ENCODE measurements at places on chromosomes 12 and 14.
A peak's percentile ranks its signal among the peaks of the same experiment; 100 is the strongest.

GRCh38 chr12:104533134-104533533, 76.4 kb downstream of the CHST11 start:
- no peak for DNase-seq

DNA sequence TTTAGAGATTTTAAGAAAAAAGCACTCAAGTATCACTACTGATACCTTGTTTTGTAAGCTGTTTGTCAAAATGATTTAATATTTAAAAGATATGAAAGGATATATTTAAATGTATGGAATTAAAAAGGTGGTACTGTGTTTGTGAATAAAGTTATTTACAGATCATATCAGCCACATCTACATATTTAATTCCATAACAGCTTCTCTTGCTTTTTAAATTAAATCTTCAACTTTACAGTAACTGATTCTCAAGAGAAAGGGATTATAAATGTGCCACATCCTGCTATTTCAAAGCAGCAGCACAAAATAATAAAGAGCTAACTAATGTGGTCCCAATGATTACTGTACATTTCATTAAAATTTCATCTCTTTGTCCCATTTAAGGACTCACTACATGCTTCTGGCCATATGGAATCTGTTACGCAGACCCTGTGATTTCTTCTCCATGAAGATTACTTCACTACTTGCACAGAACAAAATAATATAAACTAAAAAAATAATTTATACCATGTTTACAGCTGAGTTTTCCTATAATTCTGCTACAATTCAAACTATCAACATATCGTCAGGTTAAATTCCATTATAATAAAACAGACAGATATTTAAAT, 117.8 kb downstream of the MED13L start:
- DNase-seq, result no peak

GRCh38 chr14:59585891-59586554, 9.4 kb upstream of the CCDC175 start:
- no peak for DNase-seq

GRCh38 chr14:90487031-90487430, 90.2 kb downstream of the CALM1 start:
- no peak for DNase-seq

- DNase-seq, result no peak
Observed at GRCh38 chr12:106711316-106711715, 63.2 kb upstream of the RIC8B start.

DNA sequence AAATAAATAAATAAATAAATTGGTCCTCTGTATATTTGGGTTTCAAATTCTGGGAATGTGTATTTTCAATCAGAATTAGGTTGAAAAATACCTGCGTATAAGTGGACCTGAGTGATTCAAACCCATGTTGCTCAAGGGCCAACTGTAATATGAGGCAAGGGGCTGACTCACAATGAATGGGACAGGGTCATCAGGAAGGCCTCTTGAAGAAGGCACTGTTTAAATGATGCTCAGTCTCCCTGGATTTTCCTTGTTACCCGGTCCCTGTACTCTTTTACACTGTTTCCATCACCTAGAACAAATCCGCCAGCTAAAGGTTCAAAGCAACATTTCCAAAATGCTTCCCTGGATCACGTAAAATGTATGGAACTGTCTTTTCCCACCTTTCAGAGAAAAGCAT, 3.8 kb downstream of the PSMB5 start:
- no peak for DNase-seq

- DNase-seq, result no peak
Observed at GRCh38 chr12:107788281-107788680, 13.8 kb downstream of the ASCL4 start.

DNA sequence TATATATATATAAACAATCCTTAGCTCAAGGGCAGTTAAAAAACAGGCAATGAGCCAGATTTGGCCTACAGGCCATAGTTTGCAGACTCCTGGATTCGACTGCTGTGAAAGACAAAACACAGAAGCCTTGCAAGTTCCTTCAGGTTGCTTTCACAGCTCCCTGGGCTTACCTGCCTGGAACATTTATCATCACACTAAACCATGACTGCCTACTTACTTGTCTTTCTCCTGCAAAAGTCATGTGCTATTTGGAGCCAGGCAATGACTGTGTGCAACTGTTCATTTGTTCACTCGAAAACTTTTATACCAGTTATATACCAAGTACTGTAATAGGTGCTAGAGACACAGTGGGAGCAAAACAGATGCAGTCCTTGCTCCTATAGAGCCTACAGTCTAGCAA, 2.2 kb upstream of the RPS6KA5 start:
- DNase-seq, result peak; percentile 6

DNA sequence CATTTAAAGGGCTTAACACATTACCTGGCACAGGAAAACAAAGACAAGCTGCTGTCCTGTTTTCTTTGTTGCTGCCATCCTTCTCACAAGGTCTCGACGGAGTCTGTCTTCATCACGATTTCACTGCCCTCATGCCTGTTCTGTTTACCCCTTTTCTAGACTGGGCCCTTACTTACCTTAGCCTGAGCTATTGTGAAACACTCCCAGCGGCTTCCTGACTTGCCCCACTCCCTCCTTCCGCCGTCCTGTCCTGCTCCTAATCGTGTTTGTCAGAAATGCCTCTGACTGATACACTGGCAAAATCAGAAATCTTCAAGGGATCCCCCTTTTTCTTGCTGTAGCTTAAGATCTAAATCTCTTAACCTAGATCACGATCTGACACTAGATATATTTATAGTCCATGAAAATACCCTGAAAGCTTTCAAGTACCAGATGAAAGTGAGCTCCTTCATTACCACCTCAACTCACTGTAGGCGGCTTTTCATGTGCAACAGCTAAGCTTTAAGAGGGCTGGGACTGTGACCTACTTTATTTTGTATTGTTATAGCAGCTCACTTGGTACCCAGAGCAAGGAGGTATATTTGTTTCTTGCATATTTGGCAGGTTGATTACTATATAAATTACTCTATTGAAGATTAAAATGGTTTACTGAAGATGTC, 32.1 kb downstream of the TECPR2 start:
- DNase-seq, result no peak

DNA sequence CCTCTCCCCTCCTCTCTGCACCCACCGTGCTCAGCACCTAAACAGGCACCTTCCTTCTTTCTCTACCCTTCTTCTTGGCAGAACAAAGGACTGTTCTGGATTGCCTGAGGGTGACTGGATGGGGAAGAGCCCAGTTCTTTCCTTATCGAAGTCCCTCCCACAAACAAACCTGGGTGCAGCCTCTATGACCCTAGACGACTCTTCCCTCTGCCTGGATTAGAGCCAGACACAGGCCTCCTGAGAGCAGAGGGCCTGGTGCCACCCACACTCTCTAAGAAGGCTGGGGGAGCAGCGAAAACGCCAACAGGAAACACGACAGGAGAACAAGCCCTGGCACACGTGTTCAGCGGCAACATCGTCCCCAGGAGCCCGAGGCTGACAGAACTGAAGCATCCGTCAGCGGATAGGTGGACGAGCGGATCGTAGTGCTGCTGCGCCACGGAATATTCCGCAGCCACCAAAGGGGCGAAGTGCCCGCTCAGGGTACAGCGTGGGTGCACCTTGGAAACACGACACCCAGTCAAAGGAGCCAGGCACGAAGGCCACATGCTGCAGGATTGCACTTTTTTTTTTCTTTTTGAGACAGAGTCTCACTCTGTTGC, 38.0 kb downstream of the RIMBP2 start:
- DNase-seq, result no peak

- peak; percentile 30 for DNase-seq
Observed at GRCh38 chr14:63852271-63852816, 460 bp upstream of the SYNE2 start.

- no peak for DNase-seq
Observed at GRCh38 chr14:36818794-36819384, 157.2 kb downstream of the PAX9 start.

DNA sequence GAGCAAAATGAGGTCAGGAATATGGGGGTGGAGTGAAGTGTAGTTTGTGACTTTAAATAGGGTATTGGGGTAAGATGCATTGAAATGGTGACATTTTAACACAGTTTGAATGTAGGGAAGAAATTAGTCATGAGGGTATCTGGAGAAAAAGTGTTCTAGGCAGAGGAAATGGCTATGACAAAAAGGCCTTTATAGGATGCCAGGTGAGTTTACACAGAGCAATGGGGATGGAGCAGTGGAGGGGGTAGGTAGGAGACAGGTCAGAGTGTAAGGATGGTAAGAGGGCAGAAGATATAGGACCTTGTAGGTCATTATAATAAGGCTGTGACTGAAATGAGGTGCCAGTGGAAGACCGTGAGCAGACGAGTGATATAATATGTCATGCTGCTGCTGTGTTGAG, 30.4 kb downstream of the HEATR5A start:
- no peak for DNase-seq

- no peak for DNase-seq
Observed at GRCh38 chr12:52806821-52807543, 6.9 kb downstream of the KRT4 start.

DNA sequence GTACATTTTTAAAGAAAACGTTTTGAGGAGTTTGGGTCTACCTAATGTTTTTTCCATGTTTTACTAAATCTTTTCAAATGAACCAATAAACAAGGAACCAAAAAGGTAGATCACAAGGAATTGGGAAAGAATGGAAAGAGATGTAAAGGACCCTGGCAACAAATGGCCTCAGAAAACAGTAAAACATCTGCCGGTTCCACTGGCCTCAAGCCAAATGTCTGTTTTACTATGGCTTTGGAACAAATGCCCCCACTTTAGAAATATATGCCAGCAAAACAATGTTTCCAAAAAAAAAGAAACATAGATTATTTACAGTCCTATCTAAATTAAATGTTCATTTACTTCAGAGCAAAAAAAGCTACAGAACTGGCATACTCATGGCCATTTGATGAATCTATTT, 3.0 kb downstream of the TRMT5 start:
- no peak for DNase-seq

DNA sequence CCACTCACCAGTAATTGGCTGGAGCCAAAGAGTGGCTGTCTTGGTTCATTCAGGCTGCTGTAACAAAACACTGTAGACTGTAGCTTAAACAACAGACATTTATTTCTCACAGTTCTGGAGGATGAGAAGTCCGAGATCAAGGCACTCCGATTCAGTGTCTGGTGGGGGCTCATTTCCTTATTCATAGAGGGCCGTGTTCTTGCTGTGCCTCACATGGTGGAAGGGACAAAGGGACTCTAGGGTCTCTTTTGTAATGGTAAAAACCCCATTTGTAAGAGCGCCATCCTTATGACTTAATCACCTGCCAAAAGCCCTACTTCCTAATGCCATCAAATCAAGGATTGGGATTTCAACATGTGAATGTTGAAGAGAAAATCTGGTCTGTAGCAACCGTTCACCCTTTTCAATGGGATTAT, 34.7 kb upstream of the CDKN3 start:
- no peak for DNase-seq

GRCh38 chr12:49917788-49918173, 14.1 kb upstream of the FAIM2 start:
- no peak for DNase-seq

DNA sequence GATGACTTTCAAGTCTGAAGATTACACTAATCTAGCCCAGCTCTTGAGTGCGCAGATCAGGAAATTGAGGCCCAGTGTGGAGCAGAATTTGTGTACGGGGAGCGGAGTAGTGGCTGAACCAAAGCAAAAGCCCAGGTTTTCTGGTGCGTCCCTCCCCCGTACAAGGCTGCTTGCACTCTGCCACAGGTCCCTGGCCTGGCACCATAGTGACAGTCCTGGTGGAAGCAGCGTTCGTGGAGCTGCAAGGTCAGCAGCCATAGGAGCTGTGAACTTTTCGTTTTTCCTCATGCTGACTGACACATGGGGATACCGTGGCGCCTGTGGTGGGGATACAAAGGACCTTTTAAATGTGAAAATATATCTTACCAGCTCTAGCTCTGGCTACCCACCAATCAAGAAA, 1.7 kb downstream of the EVL start:
- DNase-seq, result peak; percentile 56

- DNase-seq, result no peak
Observed at GRCh38 chr12:51547606-51548005, 43.4 kb upstream of the SCN8A start.

DNA sequence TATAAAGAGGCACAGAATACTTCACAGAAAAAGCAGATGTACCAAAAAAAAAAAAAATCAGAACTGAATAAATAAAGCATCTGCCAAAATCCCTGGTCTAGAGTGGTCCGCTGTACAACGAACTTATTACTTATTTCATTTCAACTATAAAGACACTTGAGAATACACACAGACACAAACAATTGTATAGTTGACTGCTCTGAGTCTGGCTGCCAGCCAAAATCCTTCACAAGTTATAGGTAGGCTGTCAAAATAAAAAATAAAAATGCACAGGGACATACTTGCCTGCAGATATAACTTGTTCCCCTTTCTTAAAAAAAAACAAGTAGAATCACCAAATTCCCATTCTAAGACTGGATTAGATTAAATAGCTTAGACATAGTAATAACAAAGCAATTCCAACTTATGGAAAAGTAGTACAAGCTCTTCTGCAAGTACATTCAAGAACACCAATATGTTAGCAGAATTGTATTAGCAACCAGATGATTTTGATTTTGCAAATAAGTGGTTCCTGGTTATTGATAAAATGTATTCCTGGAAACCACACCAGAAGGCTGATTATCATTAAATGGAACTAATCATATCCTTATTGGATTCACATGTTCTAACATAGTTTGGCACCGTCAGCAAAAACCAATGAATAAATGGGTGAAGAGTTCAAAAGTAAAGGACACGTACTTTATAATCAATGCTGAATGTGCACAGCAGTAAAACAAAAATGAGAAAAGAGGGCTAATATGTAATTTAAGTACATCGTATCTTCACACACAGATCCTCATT, 248.5 kb downstream of the NELL2 start:
- no peak for DNase-seq

GRCh38 chr14:84891404-84891803, 638.5 kb upstream of the FLRT2 start:
- no peak for DNase-seq

GRCh38 chr14:104395941-104396681, 183.5 kb upstream of the C14orf180 start:
- no peak for DNase-seq

DNA sequence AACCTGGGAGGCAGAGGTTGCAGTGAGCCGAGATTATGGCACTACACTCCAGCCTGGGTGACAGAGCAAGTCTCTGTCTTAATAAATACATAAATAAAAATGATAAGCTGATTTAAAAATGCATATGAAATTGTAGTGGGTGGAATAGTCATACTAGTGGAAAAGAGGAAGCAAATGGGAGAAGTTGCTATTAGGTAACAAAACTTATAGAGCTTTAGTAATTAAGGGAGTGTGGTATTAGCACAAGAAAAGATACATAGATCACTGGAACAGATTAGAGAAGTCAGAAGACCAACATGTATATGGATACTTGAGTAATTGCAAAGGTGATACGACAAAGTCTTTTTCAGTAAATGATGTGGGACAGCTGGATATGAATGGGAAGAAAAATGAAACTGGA, 26.5 kb downstream of the TECPR2 start:
- no peak for DNase-seq

All from GM12865 (cell line).